M059J (cell line): ENCODE measurements at places on chromosomes 4 and X.

- DNase-seq = no peak
Observed at GRCh38 chr4:92307866-92308265, 4.1 kb downstream of the GRID2 start.

- DNase-seq = no peak
Observed at GRCh38 chr4:135383356-135384288, 1182.0 kb upstream of the PABPC4L start.

DNA sequence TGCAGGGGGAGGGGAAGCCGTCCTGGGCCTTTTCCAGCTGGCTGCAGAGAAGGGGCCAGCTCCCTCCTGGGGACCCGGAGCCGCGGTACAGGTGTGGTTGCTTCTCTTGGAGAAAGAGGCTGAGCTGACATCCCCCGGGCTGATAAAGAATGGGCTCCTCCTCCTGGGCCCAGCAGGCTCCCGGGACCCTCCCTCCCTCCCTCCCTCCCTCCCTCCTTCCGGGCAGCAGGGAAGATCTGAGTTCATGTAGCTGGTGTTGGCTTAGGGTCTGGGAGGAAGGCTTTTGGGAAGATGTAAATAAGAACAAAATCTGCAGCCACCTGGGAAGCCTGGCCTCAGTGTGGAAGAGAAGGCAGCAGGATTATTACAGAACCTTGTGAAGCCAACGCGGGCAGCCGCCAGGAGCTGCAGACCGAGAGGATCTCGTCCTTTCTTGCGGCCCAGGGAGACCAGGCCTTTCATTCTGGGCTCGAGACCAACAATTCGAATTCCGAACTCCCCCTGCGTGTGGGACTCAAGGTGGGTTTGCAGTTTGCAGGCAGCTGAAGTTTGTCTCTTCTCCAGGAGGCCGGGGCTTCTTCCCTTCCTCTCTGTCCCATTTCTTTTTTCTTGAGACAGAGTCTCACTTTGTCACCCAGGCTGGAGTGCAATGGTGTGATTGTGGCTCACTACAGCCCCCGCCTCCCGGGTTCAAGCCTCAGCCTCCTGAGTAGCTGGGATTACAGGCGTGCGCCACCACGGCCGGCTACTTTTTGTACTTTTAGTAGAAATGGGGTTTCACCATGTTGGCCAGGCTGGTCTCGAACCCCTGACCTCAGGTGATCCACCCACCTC lies at the start of gene PLCXD1:
PLCXD1 (plus strand) TSS at position 216 of the 834 bp plus-strand sequence. CDS start 2,807 bp downstream, outside the sequence.
- DNase-seq = peak; percentile 56

DNA sequence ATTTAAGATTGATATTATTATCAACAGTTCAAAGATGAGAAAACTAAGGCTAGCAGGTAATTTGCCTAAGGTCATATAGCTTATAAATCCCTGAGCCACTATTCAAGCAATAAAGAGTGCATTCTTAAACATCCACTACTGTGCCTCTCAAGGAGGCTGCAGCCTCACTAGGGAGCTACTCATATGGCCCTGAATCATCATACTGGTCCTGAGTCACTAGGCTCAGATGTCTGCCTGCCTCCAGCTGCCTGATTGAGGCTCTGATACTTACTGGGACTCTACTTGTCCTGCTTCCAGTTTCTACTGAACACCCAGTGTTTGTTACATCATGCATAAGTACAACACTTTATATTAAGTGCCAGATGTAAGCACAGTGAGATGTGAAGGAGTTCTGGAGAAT lies 110.7 kb downstream of the AASDH start:
- no peak for DNase-seq

- no peak for DNase-seq
Observed at GRCh38 chr4:183106839-183107238, 7.8 kb downstream of the WWC2 start.

- no peak for DNase-seq
Observed at GRCh38 chr4:89563431-89563830, 255.8 kb upstream of the GPRIN3 start.

DNA sequence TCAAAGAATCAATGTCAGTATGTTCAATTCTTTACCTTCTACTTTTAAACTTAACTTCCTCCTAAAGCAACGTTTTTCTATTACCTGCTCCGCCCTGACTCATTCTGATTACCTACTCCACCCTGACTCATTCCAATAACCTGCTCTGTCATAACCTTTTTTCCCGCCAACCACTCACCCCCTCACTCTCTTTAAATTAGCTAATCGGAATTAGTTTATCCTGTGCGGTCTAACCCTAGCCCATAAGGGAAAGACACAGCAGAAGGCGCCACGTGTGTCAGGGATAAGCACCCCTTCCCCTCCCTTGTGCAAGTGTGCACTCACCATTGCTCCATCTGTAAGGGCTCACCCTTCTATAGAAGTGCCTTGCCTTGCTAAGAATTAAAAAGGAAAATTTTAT lies 64.4 kb downstream of the EIF4E start:
- no peak for DNase-seq
